Calu3 (cell line): ENCODE measurements at places on chromosomes 5 and 9. TPM values are rescaled to one million over a fixed set of nuclear protein-coding genes. Genes with fewer than 3 reads are reported as not detected.

DNA sequence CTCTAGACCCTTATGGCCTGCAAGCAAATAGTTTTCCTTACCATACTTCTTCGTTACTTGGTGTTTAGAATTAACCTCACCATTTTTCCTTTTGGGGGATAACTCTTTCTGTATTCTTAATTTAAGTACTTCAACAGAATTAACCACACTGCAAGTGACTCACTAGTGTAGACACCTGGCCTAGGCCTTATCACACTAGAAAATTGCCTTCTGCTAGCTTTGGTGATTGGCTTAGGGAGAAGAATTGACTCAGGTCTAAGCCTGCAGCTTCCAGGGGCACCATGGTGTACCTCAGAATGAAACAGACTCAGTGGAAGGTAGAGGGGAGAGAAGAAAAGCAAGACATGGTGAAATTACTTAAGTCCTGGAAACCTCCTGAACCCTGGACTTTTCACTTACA, 112.8 kb upstream of the HMHB1 start:
- no peak for DNase-seq
- no peaks in the 10 kb centered on the region for H3K27me3 ChIP-seq
- H3K36me3 ChIP-seq: no peaks in the 10 kb centered on the region
- H3K4me3 ChIP-seq: no peak overlapping the region

Gene TLX3
- 6.0 and 6.5 TPM in 2 replicates for total RNA-seq

GRCh38 chr5:129096382-129096991, 1.9 kb downstream of the ISOC1 start:
- H3K4me1 ChIP-seq: peaks cover 13% of the 10 kb centered on the region
- no peak for DNase-seq
- no peaks in the 10 kb centered on the region for H3K27me3 ChIP-seq
- H3K36me3 ChIP-seq: peaks cover 19% of the 10 kb centered on the region
- H3K4me3 ChIP-seq: peak overlapping the region; percentile 92

Gene CEL
- 2.6 and 3.1 TPM in 2 replicates for total RNA-seq

Gene IFNA21
- not detected in 2 replicates for total RNA-seq

Gene IRGM
- not detected in 2 replicates for total RNA-seq

DNA sequence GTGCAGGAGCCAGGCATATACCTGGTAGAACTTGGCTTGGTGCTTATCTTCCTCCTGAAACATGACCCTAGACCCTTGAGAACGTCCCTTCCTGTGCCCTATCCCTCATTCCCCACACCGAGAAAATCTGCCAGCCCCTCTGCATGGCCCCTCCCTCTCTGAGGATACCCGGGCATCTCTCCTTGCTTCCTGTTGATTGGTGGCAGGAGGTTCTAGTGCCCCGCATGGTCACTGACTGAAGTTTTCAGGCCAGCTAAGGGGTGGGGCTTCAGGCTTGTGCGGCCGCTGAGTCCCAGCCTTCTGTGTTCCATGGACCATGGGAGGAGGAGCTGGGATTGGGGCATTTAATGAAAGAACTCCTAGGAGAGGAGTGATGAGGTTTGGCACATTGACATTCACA, 22.8 kb downstream of the IGIP start:
- no peaks in the 10 kb centered on the region for H3K36me3 ChIP-seq
- H3K4me1 ChIP-seq: peaks cover 23% of the 10 kb centered on the region
- peaks cover 25% of the 10 kb centered on the region for H3K27me3 ChIP-seq
- no peak overlapping the region for H3K4me3 ChIP-seq
- peak; percentile 43 for DNase-seq
- H3K27ac ChIP-seq: no peak overlapping the region

GRCh38 chr5:143315929-143316328, 87.6 kb downstream of the NR3C1 start:
- DNase-seq: no peak
- H3K4me1 ChIP-seq: peaks cover 47% of the 10 kb centered on the region
- H3K4me3 ChIP-seq: no peak overlapping the region
- peaks cover 18% of the 10 kb centered on the region for H3K36me3 ChIP-seq

- H3K4me3 ChIP-seq: peak overlapping the region; percentile 66
- no peak for DNase-seq
- H3K4me1 ChIP-seq: peaks cover 54% of the 10 kb centered on the region
- peak overlapping the region; percentile 47 for H3K27ac ChIP-seq
- H3K36me3 ChIP-seq: peaks cover 26% of the 10 kb centered on the region
Observed at GRCh38 chr5:139668064-139668880, 20.1 kb downstream of the CXXC5 start.

Gene PAEP
- 0.45 TPM in 1 of 2 replicates, not detected in the other for total RNA-seq

Gene PCDHGB2
- 0.34 and 0.38 TPM in 2 replicates for total RNA-seq

DNA sequence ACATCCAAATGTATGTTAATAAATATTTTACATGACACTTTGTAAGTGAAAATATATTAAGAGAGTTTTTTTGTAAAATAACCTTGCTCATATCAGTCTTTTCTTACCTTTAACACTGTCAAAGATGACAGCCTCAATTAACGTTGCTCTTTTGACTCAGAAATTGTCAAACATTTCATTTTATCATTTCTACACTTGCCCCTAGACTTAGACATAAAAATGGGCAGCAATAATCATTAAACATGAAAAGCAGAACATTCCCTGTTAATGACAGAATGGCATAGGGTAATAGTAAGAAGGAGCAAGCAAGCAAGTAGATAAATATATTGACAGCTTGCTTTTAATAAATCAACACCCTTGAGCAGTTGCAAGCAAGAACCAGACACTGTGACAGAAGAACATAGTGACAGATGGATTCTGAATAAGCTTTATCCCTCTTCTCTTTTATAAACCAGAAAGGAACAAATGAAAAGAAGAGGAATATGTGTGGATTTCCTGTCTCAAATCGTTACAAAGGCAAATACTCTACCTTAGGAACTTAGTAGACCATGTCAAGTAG, 796.0 kb upstream of the CHD1 start:
- no peak for DNase-seq
- no peaks in the 10 kb centered on the region for H3K36me3 ChIP-seq
- no peak overlapping the region for H3K4me3 ChIP-seq
- H3K27ac ChIP-seq: no peak overlapping the region

Gene CNTNAP3
- 6.3 and 9.3 TPM in 2 replicates for total RNA-seq

- DNase-seq: peak; percentile 59
- H3K4me1 ChIP-seq: no peaks in the 10 kb centered on the region
- H3K27me3 ChIP-seq: peaks cover 7% of the 10 kb centered on the region
- no peak overlapping the region for H3K27ac ChIP-seq
- no peak overlapping the region for H3K4me3 ChIP-seq
Observed at GRCh38 chr9:122810306-122810946, 10.5 kb downstream of the OR1K1 start.

Gene SLCO6A1
- not detected in 2 replicates for total RNA-seq

Gene SLC34A3
- total RNA-seq: 0.26 and 0.34 TPM in 2 replicates

DNA sequence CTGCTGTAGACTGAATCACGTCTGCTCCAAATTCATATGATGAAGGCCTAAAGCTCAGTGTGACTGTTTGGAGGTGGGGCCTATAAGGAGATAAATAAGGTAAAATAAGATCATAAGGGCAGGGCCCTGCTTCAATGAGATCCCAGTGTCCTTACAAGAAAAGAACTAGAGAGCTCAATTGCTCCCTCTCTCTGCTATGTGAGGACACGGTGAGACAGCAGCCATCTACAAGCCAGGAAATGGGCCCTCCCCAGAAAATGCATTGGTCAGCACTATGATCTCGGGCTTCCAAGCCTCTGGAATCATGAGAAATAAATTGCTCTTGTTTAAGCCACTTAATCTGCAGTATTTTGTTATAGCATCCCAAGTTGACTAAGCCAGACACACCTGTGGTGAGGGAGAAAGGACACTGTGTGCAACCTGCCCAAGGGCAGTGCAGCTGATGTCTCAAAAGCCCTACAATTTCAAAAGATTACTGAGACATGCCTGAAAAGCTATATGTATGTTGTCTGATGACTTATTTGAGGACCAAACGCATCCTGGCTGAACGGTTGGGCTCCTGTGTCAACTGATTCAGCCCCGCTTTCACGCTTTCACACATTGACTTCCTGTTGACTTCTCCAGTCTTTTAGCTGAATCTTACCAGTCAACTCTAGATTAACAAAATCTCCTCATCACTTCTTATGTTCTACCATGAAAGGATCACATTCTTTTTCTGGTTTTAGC, 13.2 kb downstream of the GZMK start:
- H3K27me3 ChIP-seq: peaks cover 3% of the 10 kb centered on the region
- DNase-seq: no peak
- H3K36me3 ChIP-seq: no peaks in the 10 kb centered on the region
- H3K27ac ChIP-seq: no peak overlapping the region
- no peaks in the 10 kb centered on the region for H3K4me1 ChIP-seq
- no peak overlapping the region for H3K4me3 ChIP-seq

GRCh38 chr9:87226896-87227295, 270.8 kb upstream of the DAPK1 start:
- no peaks in the 10 kb centered on the region for H3K36me3 ChIP-seq
- H3K4me3 ChIP-seq: no peak overlapping the region
- no peak for DNase-seq
- no peaks in the 10 kb centered on the region for H3K4me1 ChIP-seq

GRCh38 chr5:52283221-52283620, 504.5 kb upstream of the ITGA1 start:
- no peaks in the 10 kb centered on the region for H3K4me1 ChIP-seq
- no peaks in the 10 kb centered on the region for H3K27me3 ChIP-seq
- H3K4me3 ChIP-seq: no peak overlapping the region
- H3K36me3 ChIP-seq: no peaks in the 10 kb centered on the region

DNA sequence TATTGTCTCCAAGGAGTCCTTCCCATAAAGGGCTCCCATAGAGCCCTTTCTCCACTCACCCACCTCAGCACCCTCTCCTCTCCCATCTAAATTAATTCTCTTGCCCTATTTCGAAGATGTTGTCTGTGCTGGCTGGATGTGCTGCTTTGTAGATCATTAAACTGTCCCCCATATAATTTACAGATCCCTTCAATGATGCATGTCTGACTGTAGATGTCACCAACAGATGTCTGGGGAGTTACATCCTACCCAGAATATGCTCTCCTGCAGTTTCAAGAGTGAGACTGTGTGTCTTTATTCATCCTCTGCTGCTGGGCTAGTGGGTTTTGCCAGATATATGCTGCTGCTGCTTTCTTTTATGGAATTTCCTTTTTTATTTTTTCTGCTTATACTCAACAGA, 351.2 kb downstream of the MLLT3 start:
- H3K36me3 ChIP-seq: no peaks in the 10 kb centered on the region
- no peaks in the 10 kb centered on the region for H3K4me1 ChIP-seq
- H3K27ac ChIP-seq: no peak overlapping the region
- H3K4me3 ChIP-seq: no peak overlapping the region
- peaks cover 66% of the 10 kb centered on the region for H3K27me3 ChIP-seq

GRCh38 chr5:32814620-32815019, 103.5 kb downstream of the NPR3 start:
- no peak overlapping the region for H3K4me3 ChIP-seq
- H3K27me3 ChIP-seq: peaks cover 1% of the 10 kb centered on the region
- no peak for DNase-seq
- H3K27ac ChIP-seq: no peak overlapping the region
- no peaks in the 10 kb centered on the region for H3K36me3 ChIP-seq

Gene SHISAL2B
- not detected in 2 replicates for total RNA-seq

- H3K4me3 ChIP-seq: no peak overlapping the region
- no peak overlapping the region for H3K27ac ChIP-seq
- H3K27me3 ChIP-seq: peaks cover 36% of the 10 kb centered on the region
- no peak for DNase-seq
- H3K4me1 ChIP-seq: no peaks in the 10 kb centered on the region
- no peaks in the 10 kb centered on the region for H3K36me3 ChIP-seq
Observed at GRCh38 chr9:71079451-71079850, 42.0 kb downstream of the TRPM3 start.

Gene CD274
- total RNA-seq: 1.9 and 3.6 TPM in 2 replicates

DNA sequence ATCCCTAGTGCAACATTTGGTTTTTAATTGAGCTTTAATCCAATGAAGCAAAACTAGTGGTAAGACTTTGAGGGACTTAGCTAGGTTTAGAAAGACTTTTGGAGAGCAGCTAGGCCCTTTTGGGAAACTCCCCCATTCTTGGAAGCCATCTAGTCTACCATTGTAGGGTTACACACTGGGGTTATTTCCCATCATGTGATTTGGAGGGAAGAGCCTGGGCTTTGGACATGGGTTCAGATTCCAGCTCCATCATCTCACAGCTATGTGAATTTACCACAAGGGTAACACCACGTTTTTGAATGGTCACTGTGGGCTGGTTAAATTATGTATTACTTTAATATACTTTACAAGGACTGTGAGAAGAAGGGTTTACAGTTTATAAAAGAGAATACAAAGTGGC, 18.3 kb upstream of the TNFSF15 start:
- peaks cover 8% of the 10 kb centered on the region for H3K27me3 ChIP-seq
- no peak overlapping the region for H3K4me3 ChIP-seq
- no peak overlapping the region for H3K27ac ChIP-seq
- no peak for DNase-seq
- H3K4me1 ChIP-seq: peaks cover 8% of the 10 kb centered on the region

DNA sequence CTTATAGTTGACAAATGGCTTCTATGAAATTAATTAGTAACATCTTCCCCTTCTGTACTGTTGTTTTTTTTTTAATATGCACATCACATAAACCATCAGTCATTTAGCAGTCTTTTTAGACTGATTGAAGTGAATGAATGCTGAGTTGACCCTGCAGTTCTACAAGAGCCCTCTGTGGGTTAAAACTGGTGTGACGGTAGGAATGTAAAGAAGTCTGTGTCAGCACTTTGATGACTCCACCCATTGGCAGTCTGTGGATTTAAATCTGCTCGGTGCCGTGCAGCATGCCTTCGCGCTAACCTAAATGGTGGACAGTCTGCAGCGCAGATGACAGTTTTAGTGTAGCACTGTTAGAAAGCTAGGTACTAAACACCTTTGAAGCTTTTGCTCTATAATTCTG, 3.1 kb downstream of the GTF3C4 start:
- H3K4me1 ChIP-seq: peaks cover 21% of the 10 kb centered on the region
- peak; percentile 8 for DNase-seq
- H3K36me3 ChIP-seq: peaks cover 43% of the 10 kb centered on the region
- H3K27me3 ChIP-seq: no peaks in the 10 kb centered on the region

- no peak overlapping the region for H3K27ac ChIP-seq
- no peak overlapping the region for H3K4me3 ChIP-seq
- peaks cover 7% of the 10 kb centered on the region for H3K4me1 ChIP-seq
- no peak for DNase-seq
- no peaks in the 10 kb centered on the region for H3K36me3 ChIP-seq
- H3K27me3 ChIP-seq: no peaks in the 10 kb centered on the region
Observed at GRCh38 chr5:78554670-78555069, 93.9 kb downstream of the LHFPL2 start.

- no peak for DNase-seq
- peaks cover 4% of the 10 kb centered on the region for H3K36me3 ChIP-seq
- H3K4me1 ChIP-seq: peaks cover 45% of the 10 kb centered on the region
- no peak overlapping the region for H3K27ac ChIP-seq
Observed at GRCh38 chr5:171979606-171980005, 26.8 kb downstream of the FBXW11 start.
